ENCODE measurements at places on chromosomes 4 and X.
A peak's percentile ranks its signal among the peaks of the same experiment; 100 is the strongest.

DNA sequence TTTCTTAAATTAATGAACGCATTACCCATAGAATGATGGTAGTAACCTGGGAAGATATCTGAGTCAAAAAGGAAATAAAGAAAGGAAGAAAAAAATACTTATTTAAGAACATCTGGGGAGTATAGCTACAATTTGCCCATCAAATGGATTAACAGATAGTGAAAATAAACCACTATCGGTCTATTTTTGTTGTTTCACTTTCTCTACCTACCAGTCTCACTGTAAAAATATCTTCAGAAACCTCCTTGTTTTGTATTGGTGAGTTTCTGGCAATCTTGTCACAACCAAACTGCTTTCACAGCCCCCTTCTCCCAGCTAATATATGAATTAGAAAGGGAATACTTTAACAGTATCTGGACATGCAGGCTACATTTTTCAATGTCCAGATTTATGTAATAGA lies 783.5 kb downstream of the STPG2 start:
- DNase-seq, result no peak

- no peak for DNase-seq
Observed at GRCh38 chr4:100086766-100087431, 103.4 kb downstream of the DDIT4L start.

GRCh38 chrX:18899796-18900380 lies 84.0 kb downstream of the PHKA2 start:
- no peak for DNase-seq

GRCh38 chrX:149199734-149200133 lies 305.4 kb downstream of the IDS start:
- DNase-seq, result no peak

DNA sequence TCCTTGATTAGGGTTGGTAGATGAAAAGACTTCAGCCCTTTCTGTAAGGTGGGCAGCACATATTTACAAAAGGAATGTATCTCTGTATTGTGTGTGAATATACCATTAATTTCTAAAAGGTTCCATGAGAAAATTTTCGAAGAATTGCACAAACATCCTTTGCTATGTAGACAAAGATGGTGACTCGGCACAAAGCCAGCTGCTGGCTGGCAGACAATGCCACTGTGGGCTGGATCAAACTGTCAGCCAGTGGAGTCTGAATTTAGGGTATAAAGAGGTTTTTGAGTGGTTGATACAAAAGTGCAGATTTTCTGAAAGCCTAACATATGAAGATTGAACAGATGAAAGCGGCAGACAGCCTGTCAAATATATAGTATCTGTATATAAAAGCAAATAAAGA lies 5.6 kb upstream of the TXK start:
- no peak for DNase-seq

DNA sequence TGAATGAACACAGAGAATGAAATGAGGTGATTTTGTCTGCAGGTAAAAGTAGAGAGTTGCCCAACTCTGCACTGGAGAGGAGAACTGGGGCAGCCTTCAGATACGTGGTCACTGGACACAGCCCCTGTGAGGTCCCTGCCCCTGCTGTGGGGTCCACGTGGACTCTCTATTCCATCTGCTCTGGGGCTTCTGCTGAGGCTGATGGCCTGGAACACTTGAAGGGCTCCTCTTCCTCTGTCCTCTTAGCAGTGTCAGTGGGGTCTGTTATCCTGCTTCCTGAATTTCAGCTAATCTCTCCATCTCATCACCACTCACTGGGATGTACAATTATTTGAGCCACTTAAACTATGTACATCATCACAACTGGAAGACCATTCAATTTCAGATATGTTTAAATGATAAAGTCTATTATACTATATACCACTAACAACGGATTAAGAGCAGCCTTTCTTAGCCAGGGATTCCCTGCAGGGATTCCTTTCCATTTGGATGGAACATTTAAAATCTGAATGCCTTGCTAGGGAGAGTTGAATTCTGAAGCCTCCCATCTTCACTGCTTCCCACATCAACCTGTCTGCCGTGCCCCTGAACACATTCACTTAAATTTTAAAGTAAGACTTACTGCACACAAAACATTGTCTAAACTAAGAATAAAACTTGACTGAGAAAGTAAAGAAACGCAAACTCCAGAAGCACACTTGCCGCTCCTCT lies 74.0 kb downstream of the CC2D2A start:
- DNase-seq, result no peak

DNA sequence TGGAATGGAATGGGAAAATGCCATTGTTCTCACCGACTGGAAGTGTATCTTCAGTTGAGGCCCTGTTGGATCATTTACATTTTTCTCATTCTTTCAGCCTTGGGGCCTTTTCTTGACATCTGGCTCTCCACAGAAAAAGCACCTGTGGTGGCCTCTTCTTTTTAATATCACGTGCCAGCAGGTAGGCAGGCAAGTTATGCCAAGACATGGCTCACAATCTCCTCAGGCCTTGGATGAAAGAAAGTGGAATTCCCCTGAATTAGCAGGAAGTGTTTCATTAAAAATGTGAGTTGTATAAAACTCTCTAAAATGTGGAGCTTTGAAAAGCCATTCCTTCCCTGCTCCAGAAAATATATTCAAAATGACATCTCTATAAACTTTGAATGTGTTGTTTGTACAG lies 122.1 kb downstream of the FRAS1 start:
- DNase-seq, result no peak

GRCh38 chr4:140654495-140654814 lies 85.7 kb upstream of the UCP1 start:
- no peak for DNase-seq

DNA sequence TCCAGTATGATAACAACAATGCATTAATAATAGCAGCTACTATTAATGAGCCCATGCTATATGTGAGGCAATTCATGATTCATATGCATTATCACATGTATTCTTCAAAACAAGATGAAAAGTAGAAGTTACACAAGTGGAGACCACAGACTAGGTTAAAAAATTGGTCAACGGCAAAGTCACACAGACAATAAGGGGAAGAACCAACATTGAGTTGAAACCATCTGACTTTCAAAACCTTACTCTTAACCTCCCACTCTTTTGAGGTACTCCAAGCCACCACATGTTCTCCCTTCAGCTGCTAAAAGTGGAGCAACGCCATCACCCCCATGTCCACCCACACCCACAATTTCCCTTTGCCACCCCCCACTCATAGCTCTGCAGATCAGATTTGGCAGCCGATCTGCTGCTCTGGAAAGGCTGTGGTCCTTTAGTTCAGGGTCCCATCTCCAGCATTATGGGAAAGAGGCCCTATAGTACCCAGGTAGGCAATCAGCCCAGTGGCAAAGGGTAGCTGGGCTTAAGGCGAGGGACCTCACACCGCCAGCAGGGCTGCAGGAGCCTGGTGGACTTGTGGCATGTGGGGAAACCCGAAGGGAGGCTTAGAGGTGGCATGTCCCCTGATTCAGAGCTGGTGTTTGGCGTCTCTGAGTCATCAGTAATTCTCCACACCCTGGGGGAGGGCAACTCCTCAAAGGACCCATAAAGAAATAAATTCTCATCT lies 33.5 kb upstream of the CYBB start:
- no peak for DNase-seq

DNA sequence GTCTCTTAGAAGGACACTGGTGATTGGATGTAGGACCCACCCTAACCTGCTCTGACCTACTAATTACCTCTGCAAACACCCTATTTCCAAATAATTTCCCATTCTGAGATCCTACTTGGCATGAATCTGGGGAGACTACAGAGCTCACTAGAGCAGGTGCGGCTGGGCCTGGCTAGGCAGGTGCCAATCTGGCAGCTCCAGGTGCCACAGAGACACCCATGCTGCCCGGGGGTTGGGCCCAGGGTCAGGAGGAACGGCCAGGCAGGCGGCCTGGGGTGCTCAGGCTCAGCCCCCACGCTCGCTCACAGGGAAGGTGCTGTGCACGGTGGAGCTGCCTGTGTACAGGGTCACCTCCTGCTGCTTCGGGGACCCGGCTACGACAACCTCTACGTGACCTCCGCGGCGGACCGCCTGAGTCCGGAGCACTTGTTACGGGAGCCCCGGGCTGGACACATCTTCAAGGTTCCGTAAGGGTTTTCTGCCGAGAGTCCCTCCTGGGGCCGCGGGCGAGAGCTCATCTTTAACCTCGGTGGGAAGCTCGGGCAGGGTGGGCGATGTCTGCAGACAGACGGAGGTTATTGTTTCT lies 26.5 kb upstream of the PLCXD1 start:
- no peak for DNase-seq

DNA sequence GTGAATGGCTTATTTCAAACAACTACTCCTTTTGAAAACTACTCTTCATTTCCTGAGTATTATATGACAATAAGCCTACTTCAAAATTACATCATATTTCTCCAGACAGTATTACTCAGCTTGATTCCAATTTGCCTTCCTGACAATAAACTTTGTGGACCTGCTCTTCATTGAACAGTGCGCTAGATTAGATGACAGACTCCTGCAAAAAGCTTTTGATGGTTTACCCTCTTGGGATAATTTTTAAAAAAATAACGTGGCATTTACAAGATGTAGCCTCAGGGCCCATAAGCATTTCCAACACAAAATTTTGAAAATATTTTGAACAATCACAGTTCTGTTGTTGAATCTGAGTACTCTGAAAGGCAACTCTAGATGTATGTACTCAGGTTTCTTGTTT lies 25.9 kb downstream of the MGAT4D start:
- no peak for DNase-seq

DNA sequence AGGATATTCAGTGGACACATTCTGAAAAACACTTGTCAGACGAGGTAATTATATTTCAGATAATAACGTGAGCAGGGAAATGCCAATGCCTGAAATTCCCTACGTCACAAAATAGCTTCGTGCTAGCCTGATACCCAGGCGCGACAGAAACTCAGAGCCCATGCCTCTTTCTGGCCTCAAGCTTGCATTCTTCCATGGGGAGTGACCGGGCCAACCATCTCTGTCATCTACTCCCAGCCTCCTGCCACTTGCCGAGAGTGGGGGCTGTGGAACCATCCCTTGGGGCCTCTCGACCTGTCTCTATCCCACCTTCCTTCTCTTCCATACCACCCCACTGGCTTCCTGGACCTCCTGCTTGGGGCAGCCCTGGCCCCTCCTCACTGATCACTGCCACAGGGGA lies 34.5 kb upstream of the CDKN2AIP start:
- DNase-seq, result no peak

GRCh38 chrX:131199091-131199490 lies 90.0 kb downstream of the IGSF1 start:
- no peak for DNase-seq

GRCh38 chrX:124228849-124229248 lies 103.6 kb upstream of the TEX13D start:
- no peak for DNase-seq

DNA sequence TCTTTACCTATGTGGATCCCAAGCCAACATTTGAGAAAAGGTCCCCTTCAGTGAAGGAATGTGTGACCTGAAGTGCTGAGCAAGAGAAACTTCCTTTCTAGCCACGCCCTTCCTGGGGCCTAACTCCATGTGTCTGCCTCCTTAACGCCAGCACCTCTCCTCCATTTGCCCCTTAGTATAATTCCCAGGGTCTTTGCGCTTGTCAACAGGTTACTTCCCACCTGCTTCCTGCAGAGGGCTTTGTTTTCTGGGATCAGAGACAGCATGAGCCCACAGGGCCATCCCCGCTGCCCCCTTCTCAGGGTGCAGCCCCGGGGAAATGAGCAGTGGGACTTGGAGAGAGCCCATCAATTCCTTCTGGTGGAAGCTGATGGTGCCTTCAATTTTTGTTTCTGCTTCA lies 45.9 kb upstream of the DRD5 start:
- DNase-seq, result no peak

DNA sequence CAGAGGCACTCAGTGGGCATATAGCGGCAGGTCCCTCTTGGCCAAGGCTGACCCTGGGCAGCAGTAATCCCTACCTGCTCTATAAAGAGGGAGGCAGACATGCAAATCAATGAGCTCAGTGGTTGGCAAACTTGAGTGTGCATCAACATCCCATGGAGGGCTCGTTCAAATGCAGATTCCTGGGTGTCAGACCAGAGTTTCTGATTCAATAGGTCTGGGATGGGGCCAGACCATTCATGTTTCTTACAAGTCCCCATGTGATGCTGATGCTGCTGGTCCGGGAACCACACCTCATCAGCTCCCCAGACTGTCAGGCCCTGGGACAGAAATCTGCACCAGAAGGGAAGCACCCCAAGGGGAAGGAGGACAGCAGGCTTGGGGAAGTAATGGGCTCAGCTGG lies 38.9 kb upstream of the HMGB3 start:
- DNase-seq, result no peak

- no peak for DNase-seq
Observed at GRCh38 chrX:39367416-39367815, 566.2 kb downstream of the MID1IP1 start.

GRCh38 chr4:2638730-2639129 lies 102.3 kb downstream of the FAM193A start:
- no peak for DNase-seq

GRCh38 chrX:21487832-21488231 lies 113.6 kb downstream of the CNKSR2 start:
- no peak for DNase-seq

DNA sequence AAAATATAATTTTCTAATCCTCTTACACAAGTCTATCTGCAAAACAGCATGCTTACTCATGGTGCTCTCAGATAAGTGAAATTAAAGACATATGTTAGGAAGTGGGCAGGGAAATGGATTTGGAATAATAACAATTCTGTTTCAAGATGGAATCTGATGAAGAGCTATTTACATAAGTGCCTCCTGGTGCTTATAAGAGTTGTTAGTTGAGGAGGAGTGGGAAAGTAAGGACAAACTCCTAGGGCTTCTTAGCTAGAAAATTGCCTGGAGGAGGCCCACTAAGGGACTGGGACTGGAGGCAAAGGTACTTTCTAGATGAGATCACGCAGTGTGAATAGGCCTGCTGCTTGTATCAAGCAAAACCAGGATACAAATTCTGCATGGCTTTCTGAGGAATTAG lies 939.8 kb downstream of the GLUD2 start:
- no peak for DNase-seq

DNA sequence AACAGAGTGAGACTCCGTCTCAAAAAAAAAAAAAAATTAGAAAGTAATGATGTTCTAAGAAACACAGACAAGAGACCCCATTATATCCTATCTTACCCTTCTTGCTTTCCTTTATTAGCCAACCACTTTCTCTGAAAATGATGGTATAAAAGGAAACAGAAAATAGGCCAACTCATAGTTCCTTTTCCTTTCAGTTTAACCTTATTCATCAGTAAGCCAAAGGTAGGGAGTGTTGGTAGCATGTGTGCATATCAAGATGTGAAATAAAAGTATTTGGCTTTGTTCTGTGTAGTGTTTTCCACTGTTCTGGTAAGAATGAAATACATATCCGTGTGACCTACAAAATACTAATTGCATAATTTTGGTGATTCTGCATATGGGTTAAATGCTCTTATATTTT lies 266.6 kb downstream of the ZNF674 start:
- DNase-seq, result no peak

DNA sequence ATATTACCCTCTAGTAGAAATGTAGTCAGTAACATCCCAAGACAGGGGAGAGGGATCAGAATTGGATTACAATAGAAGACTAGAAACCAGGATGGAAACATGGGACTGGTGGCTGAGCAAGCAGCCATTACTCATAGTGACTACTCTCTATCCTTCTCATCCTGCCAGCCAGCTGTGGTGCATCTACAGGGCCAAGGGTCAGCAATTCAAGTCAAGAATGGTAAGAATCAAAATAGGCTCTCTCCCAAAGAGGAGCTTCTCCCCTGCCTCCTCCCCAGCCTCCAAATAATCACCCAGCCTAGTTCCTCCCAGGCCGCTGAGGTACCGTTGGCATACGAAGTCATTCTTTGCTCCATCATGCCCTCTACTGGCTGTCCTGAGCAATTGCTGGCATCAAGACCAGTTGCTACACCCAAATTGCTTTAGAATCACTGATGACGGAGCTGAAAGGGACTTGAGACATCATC lies 19.4 kb downstream of the AWAT2 start:
- DNase-seq, result peak; percentile 1

All from hypothalamus (tissue), 51 donors.